ENCODE measurements at places on chromosomes 6 and 20.
A peak's percentile ranks its signal among the peaks of the same experiment; 100 is the strongest.

GRCh38 chr6:10521104-10521808, at the start of gene GCNT2:
Gene GCNT2 (plus strand): TSS chr6:10521351. CDS start chr6:10528912, 7,561 bp downstream.
- no peak for DNase-seq

DNA sequence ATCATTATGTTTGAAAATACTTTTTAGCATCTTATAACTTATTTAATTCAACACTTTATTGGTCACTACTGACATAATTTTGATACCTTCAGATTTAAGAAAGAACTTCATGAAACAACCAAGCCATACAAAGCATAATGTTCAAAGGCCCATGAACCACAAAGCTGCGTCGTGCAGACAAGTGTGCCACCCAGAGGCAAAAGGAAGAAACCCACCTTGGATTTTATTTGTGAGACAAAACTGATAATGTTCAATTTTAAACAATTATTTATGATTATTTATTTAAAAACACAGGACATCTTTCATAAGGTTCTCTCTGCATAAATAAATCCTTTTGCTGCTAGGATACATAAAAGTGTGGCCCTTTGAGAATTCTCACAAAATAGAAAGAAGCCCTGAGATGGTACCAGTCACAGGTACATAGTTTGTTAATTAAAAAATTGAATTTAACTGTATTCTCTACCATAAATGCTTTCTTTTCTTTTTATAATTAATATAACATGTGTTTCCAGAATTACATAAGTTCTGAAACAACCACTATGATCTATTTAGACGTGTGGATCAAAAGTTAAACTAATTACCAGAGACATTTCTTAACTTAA, 143.7 kb downstream of the RALGAPA2 start:
- DNase-seq, result peak; percentile 6

GRCh38 chr6:56488281-56488680, 154.4 kb downstream of the DST start:
- no peak for DNase-seq

DNA sequence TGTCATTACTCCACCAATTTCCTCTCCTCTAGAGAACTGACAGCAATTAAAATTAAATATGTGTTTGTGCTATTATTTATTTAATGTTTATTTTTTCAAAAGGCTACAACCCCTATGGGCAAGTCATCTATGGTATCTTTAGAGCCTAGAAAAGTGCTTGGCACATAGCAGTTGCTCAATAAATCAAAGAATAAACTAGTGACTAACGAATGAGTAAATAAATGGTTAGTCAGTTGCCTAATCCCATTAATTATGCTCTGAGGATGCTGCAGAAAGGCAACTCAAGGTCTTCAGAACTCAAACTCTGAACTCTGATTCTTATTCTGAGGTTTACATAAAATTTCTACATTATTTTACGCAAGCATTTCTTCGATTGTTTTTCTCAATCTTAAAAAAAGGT, 193.0 kb upstream of the TSHZ2 start:
- no peak for DNase-seq

DNA sequence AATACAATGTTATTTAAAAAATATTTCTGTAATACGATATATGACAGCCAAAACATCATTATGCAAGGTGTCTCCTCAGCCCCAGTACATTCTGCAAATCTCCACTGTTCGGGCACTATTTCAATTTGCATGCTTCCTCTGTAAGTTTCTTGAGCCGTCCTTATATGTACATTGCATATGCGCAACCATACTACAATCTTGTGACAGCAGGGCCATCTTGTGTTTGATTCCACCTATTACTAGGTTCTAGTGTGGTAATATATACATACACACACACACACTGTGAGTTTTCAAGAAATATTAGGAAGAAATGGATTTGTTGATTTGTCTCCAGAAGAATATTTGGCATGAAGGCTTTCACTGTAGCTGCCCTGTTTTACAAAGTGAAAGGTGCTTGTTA, 9.8 kb downstream of the LYRM4 start:
- no peak for DNase-seq

- no peak for DNase-seq
These were observed 27.0 kb downstream of the LAMA4 start for GRCh38 chr6:112227411-112227810.

GRCh38 chr20:3818155-3819151, 1.9 kb upstream of the AP5S1 start:
- no peak for DNase-seq

Data from activated CD4-positive, alpha-beta T cell treated with anti-CD3 and anti-CD28 coated beads for 24 hours (primary cell).